T-helper 17 cell (primary cell): ENCODE measurements at places on chromosomes 6 and 20. TPM values are rescaled to one million over a fixed set of nuclear protein-coding genes. Genes with fewer than 3 reads are reported as not detected.

The PGM3 gene
- 18.6 TPM for total RNA-seq

The TMEM200A gene
- total RNA-seq = 2.4 TPM

The TUBB2A gene
- total RNA-seq = 74.8 TPM

The BPI gene
- not detected for total RNA-seq

The SAPCD1 gene
- 3.6 TPM for total RNA-seq

The SLC44A4 gene
- total RNA-seq = 0.10 TPM

The C20orf204 gene
- 7.8 TPM for total RNA-seq

The TBP gene
- 14.0 TPM for total RNA-seq

The HCK gene
- total RNA-seq = 7.5 TPM

The MLN gene
- not detected for total RNA-seq

The SEL1L2 gene
- not detected for total RNA-seq

The ZBTB2 gene
- 29.2 TPM for total RNA-seq

The KIFC1 gene
- 1.3 TPM for total RNA-seq

The SFTA2 gene
- not detected for total RNA-seq

The IRAK1BP1 gene
- 2.4 TPM for total RNA-seq

The TCF15 gene
- total RNA-seq = not detected

The HRH3 gene
- total RNA-seq = not detected

The CD109 gene
- total RNA-seq = 0.83 TPM

The ARFGEF3 gene
- total RNA-seq = not detected

The TRIM31 gene
- not detected for total RNA-seq
